ENCODE measurements at places on chromosomes 16 and 17.

DNA sequence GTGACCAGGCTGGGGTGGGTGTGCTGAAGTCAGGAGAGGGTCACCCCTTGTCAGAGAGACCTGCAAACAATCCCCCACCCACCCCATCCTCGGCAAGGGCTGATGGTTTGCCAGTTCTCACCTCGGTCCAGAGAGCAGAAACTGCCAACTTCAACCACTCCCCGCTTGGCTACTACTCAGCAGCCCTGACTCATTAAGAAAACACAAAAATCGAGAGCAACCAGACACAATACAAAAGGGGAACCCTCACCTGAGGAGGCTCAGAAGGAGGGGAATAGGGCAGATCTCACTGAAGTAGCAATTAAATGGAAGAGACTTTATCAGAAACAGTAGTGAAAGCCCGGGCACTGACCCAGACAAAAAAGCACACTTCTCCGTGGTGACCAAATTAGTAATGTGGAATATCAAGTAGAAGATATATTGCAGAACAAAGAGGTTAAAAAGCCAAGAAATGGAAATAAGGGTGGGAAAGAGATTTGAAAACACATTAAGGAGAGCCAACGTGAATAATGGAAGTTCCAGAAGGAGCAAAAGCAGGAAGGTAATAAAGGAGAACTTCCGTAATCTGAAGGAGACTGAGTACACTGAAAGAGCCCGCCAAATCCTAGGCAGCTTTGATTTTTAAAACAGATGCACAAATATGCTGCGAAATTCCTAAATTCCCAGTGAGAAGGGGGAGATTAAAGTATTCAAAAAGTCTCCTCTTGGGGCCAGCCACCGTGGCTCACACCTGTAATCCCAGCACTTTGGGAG lies 23.6 kb downstream of the CENPV start:
- DNase-seq: no peak

- no peak for DNase-seq
Measured at GRCh38 chr16:82580298-82580890, 46.4 kb upstream of the CDH13 start.

GRCh38 chr16:68499006-68499405 lies 40.1 kb upstream of the ZFP90 start:
- no peak for DNase-seq

- DNase-seq: peak; percentile 32
Measured at GRCh38 chr17:38749223-38750043, 1.3 kb upstream of the PCGF2 start.

GRCh38 chr17:16304830-16305229 lies 48.4 kb downstream of the CENPV start:
- no peak for DNase-seq

DNA sequence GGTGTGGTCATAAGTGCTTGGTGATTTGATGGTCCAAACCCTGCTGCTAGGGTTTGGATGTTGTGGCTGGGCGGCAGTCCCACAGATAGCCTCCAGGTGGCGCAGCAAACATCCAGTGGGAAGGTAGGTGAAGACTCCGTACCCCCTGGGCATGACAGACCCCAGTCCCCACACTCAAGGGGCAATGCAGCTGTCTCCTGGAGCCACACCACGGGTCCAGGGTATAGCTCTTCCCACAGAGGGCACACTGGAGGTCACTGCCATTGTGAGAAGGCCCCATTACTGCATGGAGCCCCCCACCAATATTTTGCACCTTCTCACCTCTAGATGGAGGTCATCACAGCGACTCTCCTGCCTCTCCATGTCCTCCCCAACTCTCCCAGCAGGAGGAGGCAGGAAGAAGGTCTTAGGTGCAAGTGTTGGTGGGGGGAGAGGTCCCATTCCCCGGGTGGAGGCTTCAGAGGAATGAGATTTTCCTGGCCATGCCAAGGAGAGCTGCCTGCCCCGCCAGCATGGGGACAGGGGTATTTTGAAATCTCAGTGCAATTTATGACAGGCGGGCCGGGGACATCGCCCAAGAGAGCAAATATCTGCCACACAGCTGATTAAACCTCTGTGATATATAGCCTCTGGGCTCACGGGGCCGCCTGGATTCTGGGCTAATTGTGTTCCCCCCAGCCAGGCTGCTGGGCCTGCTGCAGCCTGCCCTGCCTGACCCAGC lies 17.1 kb upstream of the C17orf113 start:
- peak; percentile 79 for DNase-seq

- DNase-seq: no peak
Measured at GRCh38 chr17:35057332-35057915, 6.1 kb downstream of the RFFL start.

- peak; percentile 86 for DNase-seq
Measured at GRCh38 chr17:68290955-68291835, at the start of the genes ARSG and SLC16A6. Gene ARSG, plus strand, starts transcription at chr17:68291495. Its CDS starts 15,999 bp downstream, at chr17:68307494. Gene SLC16A6, minus strand, starts transcription at chr17:68291127. Its CDS starts 12,807 bp downstream, at chr17:68278320.

All from stimulated activated CD4-positive, alpha-beta T cell treated with anti-CD3 and anti-CD28 coated beads, Interleukin-15, amount 100 ng/mL, for 24 hours (primary cell).